KG1 (cell line): ENCODE measurements at places on chromosomes 13 and 19.

- no peak for DNase-seq
These were observed 18.7 kb downstream of the HCN2 start for GRCh38 chr19:608155-609003.

- DNase-seq: no peak
These were observed 8.5 kb downstream of the MOB3A start for GRCh38 chr19:2087621-2088100.

- DNase-seq: no peak
These were observed 2.2 kb downstream of the S1PR2 start for GRCh38 chr19:10228920-10229319.

GRCh38 chr19:11296264-11296663 lies 304 bp downstream of the TSPAN16 start:
- no peak for DNase-seq

- DNase-seq: no peak
These were observed 20.6 kb downstream of the FREM2 start for GRCh38 chr13:38707460-38707859.

GRCh38 chr13:34647379-34648150 lies 294.5 kb upstream of the NBEA start:
- no peak for DNase-seq

DNA sequence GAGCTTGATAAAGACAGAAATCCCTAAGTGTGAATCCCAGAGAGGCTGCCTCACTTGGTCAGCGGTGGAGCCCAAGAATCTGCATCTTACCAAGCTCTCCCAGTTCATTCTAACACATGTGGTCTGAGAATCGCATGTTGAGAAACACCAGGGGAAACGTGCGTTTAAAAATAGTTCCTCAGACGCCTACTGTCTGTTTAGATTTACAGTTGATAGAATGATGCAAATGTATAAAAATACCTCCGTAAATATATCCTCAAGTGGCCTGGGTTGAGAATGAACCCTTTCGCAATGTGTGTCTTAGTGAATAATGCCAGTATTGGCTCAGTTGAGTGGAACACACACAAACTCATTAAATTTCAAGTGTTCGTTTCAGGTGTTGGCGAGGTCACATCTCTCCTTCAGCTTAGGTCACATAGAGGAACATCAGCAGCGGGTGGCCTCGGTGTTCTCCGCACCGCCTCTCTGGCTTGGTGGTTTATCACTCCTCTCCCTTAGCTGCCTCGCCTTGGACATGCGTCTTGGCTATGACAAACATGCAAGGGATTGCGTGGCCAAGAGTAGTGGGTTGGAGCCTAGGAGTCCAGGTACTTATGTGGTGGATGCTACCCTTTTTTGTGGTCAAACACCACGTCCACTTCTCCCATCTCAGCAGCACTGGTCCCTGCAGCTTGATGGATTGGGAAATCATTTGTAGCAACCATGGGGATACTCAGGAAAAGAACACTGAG lies 117.6 kb upstream of the SPATA13 start:
- no peak for DNase-seq

DNA sequence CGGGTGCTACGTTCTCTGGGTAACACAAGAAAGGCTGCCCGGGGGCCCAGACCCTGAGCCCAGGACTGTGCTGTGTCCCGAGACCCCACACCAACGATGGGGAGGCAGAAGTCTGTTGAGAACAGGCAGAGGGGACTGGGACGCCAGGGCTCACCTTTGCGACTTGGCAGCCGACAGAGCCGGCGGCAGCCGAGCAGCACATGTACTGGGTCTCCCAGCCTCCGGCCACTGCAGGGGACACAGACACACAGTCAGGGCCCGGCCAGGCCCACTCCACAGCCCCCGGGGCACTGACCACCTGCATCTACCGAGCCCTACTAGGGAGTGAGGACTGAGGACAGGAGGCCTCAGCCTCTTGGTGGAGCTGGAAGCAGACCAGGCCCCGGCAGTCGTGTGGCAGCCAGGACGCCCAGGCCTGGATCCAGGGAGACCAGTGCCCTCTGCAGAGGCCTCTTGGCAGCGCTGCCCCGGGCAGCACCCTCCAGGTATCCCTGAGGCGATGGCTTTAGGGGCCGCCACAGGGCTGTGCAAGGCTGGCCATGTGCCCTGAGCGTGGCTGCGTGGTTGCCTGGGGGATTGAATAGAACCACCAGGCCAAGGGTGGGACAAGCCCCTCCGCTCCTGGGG lies 5.6 kb upstream of the ATP8B3 start:
- DNase-seq: no peak

DNA sequence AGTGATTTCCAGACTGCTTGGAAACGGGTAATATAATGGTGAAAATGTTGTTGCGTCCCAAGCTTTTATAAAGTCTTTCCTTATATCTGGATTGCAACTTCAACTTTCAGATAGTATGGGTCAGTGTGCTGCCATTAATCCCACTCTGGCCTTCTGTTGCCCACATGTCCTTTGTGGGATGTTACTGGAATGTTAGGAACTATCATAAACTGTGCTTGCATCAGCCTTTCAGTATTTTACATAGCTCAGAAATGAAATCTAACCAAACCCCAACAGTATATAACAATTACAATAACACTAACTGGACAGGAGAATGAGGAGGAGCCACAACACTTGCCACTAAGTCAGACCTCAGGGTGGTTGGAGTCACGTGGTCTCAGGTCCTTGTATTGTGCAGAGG lies 78.9 kb downstream of the LNX2 start:
- DNase-seq: no peak

- DNase-seq: no peak
These were observed 19.2 kb downstream of the GNA11 start for GRCh38 chr19:3113100-3114017.

GRCh38 chr13:29918845-29919244 lies 68.4 kb upstream of the UBL3 start:
- DNase-seq: no peak

DNA sequence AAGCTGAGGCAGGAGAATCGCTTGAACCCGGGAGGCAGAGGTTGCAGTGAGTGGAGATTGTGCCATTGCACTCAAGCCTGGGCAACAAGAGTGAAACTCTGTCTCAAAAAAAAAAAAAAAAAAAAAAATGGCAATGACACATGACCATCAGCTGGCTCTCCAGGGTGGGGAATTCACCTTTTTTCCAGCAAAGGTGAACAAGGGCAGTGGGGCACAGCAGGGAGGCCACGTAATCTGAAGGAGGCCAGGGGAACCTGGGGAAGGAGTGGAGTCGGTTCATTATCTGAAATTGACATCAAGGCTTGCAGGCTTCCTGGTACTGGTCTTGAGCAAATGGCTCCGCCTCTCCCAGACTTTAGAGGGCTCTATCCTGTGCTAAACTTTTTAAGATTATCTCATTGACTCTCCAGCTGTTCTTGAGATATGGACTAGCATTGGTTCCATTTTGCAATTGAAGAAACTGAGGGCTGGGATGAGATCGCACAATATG lies 28.1 kb downstream of the KEAP1 start:
- no peak for DNase-seq

DNA sequence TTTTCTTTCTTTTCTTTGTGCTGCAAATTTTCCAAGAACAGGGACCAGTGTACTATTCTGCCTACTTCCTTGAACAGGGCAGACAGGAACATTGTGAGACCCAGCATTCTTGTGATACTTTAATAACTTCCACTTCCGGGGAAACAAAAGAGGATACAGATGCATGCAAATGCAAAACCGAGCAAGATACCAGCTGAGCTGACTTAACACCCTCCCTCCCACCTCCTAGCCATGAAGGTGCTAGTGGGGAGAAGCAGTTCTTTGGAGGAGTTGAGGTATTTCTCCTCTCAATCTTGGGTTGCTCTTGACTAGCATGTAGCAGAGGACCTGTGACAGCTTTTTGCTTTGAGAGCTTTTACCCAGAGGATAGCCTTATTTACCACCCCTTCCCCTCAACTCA lies 111.2 kb downstream of the KLF5 start:
- no peak for DNase-seq

DNA sequence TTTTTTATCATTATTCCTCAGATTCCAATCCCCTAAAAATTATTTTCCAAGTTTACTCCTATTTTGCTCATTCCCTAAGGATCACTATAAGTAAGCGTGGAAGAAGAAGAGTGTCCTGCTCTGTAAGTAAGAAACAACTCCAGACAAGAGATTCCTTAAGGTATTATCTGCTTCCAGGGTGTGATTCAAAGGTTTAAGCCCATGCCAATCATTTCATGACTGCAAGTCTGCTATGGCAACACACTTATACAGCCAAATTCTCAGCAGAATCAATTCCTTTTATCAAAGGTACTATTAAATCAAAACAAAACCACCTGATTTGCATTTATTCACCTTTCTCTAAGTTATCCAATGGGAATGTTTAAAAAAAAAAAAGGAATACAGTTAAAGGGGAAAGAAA lies 43.7 kb downstream of the FOXO1 start:
- DNase-seq: no peak

DNA sequence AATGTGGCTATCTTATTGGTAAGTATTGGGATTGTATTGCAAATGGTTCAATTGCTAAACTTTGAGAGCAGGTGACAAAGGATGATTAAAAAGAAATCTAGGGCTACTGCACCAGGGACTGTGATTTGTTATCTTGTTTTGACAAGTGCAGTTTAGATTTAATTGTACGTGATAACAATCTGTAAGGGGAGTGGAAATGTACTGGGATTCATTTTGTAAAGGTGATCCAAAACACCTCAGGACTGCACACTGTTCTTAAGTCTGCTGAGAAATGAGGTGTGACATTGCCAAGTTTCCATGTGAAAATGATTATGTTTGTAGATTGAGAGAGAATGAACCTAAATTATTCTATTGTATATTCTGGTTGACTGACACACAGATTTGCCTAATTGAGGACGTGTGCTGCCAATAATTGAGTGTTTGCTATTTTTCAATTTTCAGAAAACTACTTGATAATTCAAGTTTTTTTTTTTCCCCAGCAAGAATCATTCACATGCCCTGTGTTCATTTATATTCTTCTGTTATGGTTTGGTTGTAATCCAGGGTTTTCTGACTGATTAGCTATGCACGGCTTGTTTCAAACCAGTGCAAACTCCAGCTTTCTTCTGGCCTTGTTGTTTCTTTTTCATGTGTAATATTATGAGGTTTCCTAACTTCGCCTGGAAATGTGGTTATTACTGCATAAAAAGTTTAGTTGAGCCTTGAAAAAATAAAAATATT lies 308.0 kb downstream of the OLFM4 start:
- no peak for DNase-seq

DNA sequence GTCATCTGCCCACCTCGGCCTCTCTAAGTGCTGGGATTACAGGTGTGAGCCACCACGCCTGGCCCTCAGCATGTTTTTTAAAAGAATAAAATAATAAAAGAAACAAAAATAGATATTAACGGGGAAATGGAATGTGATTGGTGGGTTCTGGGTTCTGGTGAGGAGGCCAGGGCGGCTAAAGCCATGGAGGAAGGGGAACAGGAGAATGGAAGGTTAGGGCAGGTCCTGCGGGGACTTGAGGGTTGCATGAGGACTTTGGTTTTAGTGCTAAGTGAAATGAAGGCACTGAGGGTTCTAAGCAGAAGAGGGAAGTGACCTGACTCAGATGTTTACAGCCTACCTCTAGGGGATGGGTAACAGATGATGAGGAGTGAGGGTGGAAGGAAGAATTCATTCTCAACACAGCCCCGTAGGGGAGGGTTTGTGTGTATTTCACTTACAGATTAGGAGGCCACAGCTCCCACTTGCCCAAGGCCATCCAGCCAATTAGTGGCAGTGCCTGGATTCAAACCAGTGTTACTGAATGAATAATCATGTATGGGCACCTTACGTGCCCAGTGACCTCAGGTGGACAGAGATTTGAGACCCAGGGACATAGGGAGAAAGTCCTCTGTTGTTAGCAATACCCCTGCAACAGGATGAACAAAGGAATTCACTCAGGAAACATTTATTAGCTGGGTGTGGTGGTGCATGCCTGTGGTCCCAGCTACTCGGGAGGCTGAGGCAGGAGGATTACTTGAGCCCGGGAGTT lies 6.7 kb upstream of the MRPL4 start:
- no peak for DNase-seq

DNA sequence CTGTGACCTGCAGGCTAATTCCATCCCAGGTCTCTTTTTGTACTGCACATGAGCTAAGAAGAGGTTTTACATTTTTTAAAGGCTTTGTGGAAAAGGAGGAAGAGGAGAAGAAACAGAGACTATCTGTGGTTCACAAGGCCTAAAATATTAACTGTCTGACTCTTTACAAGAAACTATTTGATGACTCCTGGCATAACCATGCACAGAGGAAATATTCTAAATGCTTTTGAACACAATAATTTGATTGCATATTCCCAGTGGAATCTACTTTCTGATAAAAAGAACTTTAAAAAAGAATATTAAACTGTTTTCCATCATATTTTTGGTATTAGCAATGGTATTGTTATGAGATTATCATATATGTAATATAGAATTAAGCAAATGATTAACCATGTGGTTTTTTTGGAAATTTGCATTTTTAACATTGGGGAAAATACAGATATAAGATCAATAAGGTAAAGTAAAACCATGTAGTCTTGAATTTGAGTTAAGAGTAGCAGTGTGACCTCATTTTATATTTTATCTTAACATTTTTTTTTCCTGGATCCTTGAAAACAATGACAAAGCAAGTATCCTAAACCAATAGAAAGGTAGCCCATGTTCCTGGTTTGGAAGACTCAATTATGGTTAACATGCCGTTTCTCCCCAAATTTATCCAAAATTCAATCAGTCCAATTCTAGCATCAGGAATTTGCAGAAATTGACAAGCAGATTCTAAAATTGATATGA lies 251.0 kb downstream of the UQCRFS1 start:
- DNase-seq: no peak

- no peak for DNase-seq
These were observed 31.6 kb upstream of the ZNF724 start for GRCh38 chr19:23281663-23282276.

GRCh38 chr19:49814010-49814409 lies 918 bp upstream of the FUZ start:
- DNase-seq: no peak

DNA sequence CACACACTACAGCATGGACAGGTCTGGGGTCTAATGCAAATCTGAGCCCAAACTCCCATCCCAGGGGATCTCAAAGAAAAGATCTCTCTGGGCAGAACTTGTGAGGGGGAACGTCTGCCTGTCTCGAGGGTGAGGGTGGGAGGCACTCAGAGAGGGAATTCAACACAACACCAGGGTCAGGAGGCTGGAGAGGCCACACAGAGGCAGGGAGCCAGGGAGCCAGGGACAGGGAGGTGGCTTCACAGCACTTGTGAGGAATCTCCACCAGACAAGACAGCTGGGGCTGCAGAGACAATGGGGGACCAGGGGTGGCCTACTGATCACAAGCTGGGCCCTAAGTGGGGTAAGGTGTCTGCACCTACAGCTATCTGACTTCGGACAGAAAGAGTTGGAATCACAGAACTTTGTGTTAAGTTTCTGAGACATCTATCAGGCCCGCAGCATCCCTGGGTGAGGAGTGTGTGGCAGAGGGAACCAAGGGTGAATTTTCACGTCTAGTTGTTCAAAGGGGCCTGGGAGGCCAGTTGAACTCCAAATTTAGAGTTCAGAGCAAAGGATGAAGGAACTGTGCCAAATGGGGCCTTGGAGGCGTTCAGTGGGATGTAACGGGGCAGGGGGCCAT lies 12.7 kb upstream of the AKAP8L start:
- no peak for DNase-seq

DNA sequence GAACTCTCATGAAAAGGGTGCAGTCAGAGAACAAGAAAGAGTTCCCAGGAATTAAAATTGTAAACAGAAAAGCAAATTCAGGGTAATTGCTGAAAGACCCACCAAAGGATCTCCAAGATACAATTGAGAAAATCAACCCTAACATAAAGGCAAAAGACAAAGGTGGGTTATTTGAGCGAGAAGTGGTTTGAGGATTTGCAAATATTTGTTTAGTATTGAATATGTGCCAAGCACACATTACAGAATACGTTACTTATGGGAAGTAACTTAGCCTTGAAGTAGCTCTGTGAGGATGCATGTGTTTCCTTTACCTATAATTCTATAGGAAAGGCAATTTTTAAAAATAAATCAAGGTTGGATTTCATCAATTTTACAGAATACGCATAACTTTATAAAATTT lies 10.0 kb upstream of the CEACAM21 start:
- DNase-seq: no peak
